ENCODE measurements at places on chromosomes 4 and X. TPM values are rescaled to one million over a fixed set of nuclear protein-coding genes. Genes with fewer than 3 reads are reported as not detected.

- H3K4me3 ChIP-seq, result no peak overlapping the region
- DNase-seq, result no peak
- peaks cover 4% of the 10 kb centered on the region for H3K36me3 ChIP-seq
- H3K4me1 ChIP-seq, result no peaks in the 10 kb centered on the region
Observed at GRCh38 chr4:151218343-151218742, 58.6 kb upstream of the PRSS48 start.

DNA sequence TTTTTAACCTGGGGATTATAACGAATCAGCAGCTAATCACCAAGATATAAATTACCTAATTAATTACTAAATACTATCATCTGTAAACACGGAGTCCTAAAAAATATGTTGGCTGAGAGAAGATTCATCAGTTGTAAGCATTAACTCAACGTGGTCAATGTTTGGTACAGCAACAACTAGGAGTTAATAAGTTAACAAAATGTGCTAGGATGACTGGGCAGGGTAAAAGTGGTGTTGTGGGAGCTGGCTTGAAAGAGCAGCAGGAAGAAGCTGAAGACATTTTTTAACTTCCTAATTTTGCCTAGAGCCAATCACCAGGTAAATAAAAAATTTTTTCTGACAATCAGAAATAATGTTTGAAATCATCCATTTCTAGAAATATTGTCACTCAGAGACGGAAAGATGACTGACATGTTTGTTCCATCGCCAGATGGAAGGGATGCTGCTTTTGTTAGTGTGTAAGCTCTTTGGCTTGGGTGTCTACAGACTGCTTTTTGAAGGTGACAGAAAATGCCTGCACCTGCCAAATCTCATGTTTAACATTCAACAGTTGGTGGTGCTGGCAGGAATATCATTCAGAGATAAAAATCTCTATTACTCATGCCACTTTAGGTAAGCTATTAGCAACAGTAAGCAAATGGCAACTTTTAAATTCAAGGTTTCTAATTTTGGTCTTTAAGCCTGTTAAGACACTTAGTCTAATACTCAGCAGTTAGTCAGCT is 1126.9 kb downstream of the STPG2 start:
- no peak overlapping the region for H3K27ac ChIP-seq
- no peak overlapping the region for H3K4me3 ChIP-seq
- no peaks in the 10 kb centered on the region for H3K27me3 ChIP-seq
- no peak for DNase-seq
- no peaks in the 10 kb centered on the region for H3K36me3 ChIP-seq

P2RY10 gene
- 1.2 TPM for polyA plus RNA-seq

GUCY1B1 gene
- polyA plus RNA-seq, result 13.5 TPM

BEND2 gene
- not detected for polyA plus RNA-seq

Data from large intestine (tissue), 12 donors.